Caudate nucleus (tissue), 63 donors: ENCODE measurements at places on chromosomes 2 and 18.

- no peak for DNase-seq
These were observed 237.2 kb downstream of the INSIG2 start for GRCh38 chr2:118325321-118325955.

- DNase-seq: no peak
These were observed 13.3 kb upstream of the CCDC85A start for GRCh38 chr2:56170504-56170903.

GRCh38 chr2:3482363-3482821 lies 36.9 kb downstream of the ADI1 start:
- DNase-seq: no peak

- DNase-seq: no peak
These were observed 6.6 kb downstream of the RIT2 start for GRCh38 chr18:43108882-43109281.

DNA sequence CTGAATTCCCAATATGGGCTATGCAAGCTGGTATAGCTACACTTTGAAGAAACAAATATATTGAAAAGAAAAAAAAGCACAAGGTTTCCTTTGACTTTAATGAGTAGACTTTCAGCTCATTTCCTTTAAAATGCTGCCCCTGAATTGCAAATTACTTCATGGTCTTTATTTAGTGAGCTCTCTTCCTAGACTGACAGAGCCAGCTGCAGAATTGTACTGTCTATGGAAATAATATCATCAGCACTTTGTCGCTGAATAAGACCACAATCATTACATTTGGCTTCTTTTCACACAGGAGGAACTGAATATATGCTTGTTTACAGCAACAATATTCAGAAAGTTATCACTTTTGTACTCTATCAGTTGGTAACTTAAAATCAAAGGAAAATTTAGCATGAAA lies 41.7 kb downstream of the ARL5A start:
- no peak for DNase-seq

DNA sequence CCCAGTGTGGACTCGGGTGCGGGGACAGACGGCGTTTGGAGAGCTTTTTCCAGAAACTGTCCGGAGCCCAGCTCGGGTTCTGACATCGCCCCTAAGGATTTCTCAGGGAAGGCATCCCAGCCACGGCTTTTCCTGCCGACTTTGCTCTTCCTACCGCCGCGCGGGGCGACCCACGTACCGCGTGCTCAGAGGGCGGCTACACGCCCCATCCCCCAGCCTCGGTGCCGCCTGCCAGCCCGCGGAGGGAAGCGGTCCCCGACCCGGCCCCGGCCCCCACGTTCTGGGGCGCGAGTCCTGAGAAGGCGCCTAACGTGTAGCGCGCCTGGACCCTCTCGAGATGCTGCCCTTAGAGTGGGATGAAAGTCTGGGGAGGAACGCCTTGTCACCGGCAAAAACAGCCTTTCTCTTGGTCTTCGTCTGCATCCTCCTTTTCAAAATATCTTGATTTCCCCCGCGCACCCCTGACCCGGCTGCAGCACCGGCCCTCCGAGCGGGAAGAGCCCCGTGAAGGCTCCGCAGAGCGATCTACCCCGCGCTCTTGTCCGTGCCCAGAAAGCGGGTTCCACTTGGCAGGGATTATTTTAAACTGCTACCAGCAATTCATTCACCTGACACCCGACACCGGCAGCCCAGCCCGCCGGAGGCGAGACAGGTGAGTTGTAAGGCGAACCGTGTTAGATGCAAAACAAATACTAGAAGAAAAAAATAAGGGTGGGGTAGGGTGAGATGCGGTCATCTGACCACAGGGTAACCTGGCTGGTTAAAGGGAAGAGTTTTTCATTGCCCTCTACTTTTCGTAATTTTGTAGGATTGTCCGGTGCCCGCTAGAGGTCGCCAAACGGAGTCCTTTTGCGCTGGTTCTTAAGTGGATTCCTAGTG lies 812 bp upstream of the KCNG3 start:
- DNase-seq: peak; percentile 25

GRCh38 chr18:76674596-76674995 lies 147.8 kb upstream of the ZNF236 start:
- DNase-seq: no peak

- no peak for DNase-seq
These were observed 4.8 kb downstream of the AMER3 start for GRCh38 chr2:130759906-130760753.

DNA sequence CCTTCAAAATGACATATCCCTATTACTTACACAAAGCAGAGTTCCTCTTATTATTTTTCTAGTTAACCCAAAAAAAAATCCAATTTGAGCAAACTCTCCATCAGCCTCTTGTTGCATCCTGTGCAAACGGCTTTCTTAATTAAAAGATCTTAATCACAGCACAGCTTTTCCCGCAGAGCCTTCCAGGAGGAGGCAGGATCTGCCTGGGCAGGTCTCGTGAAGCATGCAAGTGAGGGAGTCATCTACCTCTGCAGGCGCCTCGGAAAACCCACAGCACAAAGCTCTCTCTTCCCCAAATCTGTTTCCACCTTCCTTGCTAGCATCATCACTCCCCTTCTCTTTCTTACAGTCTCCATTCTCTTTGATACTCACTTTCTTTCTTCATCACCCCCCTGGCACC lies 100.4 kb downstream of the EN1 start:
- no peak for DNase-seq

GRCh38 chr2:235539773-235540172 lies 45.9 kb downstream of the AGAP1 start:
- DNase-seq: no peak

DNA sequence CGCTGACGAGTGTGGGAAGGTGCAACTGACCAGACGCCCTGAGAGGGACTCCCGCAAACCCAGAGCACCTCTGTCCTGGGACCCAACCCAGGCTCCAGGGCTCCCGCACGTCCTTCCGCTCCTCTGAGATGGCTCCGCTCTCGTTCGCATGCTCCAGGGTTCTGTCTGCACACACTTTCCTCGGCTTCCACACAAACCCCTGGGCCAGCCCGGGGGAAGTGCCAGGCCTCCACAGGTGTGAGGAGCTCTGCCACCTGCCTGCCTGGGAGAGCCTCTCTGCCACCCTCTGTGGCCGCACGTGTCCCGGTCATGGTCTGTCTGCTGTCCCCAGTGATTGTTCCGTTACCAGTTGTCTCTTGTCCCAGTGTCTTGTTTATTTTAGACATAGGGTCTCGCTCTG lies 222.9 kb downstream of the HDAC4 start:
- no peak for DNase-seq

DNA sequence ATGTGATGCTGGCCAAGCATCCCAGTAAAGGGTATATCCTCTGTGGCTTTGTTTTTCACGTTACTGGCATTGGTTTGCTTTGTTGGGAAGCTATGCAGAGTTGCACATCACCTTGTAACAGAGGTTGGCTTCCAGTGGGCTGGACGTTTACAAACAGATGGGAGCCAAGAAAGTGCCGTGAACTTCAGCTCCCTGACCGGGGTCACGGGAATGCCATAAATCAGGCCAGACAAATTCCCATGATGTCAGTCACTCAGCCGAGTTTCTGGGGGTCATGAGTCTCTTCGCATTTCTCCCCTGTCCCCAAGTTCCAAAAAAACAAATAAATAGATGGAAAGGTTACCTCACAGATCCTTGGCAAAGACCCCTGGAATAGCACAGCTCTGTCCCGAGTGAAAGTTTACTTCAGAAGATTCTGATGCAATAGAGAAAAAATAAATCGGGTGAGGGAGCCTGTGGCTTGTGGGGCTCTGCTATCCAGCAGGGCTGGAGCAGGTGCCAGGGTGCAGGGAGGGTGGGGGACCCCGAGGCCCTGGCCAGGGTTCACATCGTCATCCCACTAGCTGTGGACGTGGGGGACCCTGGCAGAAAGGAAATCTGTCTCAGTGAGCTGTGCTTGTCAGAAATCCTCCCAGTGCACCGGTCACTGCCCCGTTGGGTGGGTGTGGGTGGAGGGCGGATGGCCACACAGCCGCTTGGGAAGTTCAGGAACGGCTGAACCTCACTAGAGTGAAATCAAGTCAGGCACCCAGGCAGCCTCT lies 27.8 kb downstream of the TWIST2 start:
- DNase-seq: no peak

DNA sequence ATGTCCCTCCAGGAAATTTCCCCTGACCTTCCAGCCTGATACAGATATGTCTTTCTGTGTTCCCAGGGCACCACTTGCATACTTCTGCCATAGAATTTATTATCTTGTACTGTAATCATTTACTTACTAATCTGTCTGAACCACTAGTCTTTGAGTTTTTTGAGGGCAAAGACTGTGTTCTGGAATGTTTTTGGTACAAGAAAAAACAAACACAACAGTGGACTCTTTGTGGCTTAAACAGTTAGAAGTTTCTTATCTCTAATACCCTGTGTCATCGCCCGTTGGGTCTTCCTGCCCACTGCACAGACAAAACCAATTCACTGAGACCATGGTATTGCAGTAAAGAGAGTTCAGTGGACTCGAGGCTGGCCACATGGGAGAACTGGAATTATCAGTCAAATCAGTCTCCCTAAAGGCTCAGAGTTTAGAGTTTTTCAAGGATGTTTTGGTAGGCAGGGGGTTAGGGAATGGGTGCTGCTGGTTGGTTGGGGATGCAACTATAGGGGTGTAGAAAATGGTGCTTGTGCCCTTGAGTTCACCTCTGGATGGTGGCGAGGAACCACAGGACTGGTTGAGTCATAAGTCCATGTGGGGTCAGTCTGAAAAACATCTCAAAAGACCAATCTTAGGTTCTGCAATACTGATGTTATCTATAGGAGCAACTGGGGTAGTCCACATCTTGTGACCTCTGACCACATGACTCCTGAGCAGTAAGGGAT lies 20.3 kb downstream of the RALB start:
- no peak for DNase-seq

DNA sequence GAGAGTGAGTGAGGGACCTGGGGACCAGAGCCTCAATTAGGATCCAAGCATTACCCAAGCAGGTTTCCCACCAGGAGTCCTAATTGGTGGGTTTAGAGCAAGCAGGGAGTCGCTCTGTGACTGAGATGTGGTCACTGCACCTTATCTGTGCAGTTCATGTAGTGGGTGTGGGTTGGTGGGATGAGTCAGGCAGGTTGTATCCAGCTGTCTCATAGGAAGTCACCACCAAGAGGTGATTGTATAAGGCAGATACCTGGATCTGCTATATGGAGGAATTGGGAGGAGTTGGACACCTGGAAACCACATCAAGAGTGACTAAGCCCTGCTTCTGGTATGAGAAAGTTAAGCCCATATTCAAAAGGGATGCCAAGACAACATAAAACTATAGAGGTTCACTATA lies 106.8 kb downstream of the ARHGAP28 start:
- DNase-seq: no peak
